CD8-positive, alpha-beta T cell (primary cell): ENCODE measurements at places on chromosomes 2 and 18. TPM values are rescaled to one million over a fixed set of nuclear protein-coding genes. Genes with fewer than 3 reads are reported as not detected.

DNA sequence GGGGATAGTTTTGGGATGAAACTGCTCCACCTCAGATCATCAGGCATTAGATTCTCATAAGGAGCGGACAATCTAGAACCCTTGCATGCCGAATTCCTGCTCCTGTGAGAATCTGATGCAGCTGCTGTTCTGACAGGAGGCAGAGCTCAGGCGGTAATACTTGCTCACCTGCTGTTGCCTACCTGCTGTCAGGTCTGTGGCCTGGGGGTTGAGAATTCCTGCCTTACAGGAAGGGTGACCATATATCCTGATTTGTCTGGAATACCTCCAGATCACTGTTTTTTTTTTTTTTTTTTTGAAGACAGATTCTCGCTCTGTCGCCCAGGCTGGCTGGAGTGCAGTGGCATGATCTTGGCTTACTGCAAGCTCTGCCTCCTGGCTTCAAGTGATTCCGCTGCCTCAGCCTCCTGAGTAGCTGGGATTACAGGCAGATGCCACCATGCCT lies 21.7 kb downstream of the ACSL3 start:
- DNase-seq: no peak

GRCh38 chr2:101402630-101403029 lies 15.3 kb upstream of the CREG2 start:
- DNase-seq: no peak

DNA sequence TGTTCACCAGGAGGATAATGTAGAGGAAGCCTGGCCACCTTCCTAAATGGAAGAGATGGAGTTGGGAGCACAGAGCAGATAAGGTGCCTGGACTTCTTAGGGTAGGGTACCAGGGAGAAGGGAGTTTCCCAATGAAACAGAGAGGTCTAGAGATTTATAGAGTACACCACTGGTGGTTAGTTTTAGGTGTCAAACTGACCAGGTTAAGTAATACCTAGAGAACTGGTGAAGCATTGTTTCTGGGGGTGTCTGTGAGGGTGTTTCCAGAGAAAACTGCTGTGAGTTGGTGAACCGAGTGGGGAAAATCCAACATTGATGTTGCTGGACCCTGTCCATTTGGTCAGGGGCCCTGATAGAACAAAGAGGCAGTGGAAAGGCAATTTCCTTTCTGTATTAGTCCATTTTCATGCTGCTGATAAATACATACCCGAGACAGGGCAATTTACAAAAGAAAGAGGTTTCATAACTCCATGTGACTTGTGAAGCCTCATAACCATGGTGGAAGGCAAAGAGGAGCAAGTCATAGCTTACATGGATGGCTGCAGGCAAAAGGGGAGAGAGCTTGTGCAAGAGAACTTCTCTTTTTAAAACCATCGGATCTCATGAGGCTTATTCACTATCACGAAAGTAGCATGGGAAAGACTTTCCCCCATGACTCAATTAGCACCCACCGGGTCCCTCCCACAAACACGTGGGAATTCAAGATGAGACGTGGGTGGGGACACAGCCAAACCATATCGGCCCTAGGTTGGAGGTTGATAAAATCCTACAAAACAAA lies 260.8 kb downstream of the CBLN2 start:
- DNase-seq: no peak

GRCh38 chr2:234998404-234999211 lies 46.8 kb downstream of the SH3BP4 start:
- no peak for DNase-seq

Gene DNER
- total RNA-seq: not detected

Gene MROH2A
- not detected for total RNA-seq

Gene COL3A1
- total RNA-seq: not detected
